ENCODE measurements at places on chromosomes 2 and 18.

GRCh38 chr18:74715865-74716712 is 118.4 kb downstream of the ZNF407 start:
- DNase-seq, result no peak
- H3K36me3 ChIP-seq, result no peaks in the 10 kb centered on the region
- H3K4me3 ChIP-seq, result no peak overlapping the region
- no peak overlapping the region for H3K27ac ChIP-seq
- H3K27me3 ChIP-seq, result no peaks in the 10 kb centered on the region

DNA sequence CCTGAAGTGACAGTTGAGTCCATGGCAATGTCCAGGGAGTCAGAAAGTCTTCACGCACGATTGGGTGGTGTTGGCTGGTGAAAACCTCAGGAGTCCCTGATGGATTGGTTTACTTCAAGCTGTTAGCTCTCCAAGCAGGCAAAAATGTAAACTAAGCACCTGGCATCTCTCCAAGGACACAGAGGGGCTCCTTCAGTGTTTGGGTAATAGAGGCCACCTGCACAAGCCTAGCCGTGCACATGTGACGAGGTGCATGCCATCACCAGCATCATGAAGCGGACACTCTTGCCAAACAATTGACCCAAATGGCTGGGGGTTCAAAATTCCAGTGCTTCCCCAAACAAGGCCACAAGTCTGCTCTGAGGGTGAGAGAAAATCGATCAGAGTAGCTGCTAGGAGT is 104.7 kb upstream of the CD302 start:
- H3K4me1 ChIP-seq, result no peaks in the 10 kb centered on the region
- no peaks in the 10 kb centered on the region for H3K36me3 ChIP-seq
- no peak overlapping the region for H3K4me3 ChIP-seq
- DNase-seq, result no peak
- H3K27ac ChIP-seq, result no peak overlapping the region

DNA sequence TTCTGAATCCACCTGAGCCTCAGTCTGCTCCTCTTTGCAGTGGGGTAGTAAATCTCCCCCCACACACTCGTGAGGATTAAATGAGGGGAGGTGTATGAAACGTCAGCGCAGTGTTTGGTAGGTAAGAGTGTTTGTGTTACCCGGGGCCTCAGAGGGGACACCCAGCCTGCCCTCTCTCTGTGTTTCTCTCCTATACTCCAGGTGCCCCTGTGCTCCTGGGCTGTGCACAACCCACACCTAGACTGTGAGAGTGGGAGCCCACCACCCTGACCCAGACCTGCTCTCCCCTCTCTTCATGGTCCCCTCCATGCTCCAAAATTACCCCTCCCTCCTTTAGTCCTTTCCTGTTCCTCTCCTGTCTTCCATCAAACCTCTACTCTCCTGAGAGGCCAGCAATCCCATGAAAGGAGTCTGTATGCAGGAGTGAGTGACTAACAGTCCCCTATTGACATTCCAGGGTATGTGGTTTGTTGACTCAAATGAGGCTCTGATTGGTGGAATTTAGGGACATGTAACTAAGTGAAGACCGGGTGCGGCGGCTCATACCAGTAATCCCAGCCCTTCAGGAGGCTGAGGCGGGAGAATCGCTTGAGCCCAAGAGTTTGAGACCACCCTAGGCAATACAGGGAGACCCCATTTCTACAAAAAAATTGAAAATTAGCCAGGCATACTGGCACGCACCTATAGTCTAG is 10.4 kb downstream of the CIB4 start:
- peak; percentile 27 for DNase-seq
- H3K4me3 ChIP-seq, result no peak overlapping the region
- no peaks in the 10 kb centered on the region for H3K4me1 ChIP-seq
- no peak overlapping the region for H3K27ac ChIP-seq

DNA sequence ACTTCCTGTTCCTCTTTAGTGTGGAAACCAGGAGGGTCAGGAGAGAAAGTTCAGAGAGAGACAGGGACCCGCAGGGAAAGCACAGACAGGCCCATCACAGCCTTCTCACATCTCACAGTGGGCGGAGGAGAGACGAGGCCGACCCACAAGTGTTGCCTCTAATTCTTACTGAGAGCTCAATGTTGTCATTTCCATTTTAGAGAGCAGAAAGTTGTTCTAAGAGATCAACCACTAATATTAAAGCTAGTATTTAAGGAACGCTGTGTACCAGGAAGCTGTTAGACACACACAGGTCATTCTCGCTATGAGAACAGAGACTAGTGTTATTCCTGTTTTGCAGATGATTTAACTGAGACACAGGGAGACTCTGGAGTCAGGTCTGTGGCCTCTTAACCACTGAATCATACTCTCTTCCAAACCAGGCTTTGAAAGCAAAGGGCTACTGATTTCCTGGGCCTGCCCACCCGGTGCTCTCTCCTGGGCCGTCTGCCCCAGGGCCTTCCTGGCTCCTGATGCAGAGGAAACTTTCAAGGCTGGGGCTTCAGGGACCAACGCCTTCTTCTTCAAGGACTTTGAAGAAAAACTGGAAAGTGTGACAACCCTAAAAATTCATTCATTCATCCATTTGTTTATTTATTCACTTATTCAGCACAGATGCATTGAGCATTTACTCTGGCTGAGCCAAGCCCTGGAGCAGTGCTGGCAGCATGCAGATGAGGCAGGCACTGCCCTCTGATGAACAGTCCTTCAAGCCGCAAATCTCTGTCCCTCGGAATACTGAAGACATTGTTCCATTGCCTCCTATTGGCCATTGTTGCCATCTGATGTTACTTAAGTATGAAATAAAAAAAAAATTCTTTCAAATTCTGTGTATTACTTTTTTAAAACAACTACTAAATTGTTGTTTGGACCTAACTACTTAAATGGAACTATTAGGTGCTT is 37.2 kb upstream of the BIN1 start:
- no peak overlapping the region for H3K4me3 ChIP-seq
- H3K27ac ChIP-seq, result no peak overlapping the region
- DNase-seq, result peak; percentile 49
- H3K27me3 ChIP-seq, result no peaks in the 10 kb centered on the region
- H3K4me1 ChIP-seq, result peaks cover 17% of the 10 kb centered on the region

- DNase-seq, result peak; percentile 77
- no peaks in the 10 kb centered on the region for H3K27me3 ChIP-seq
- H3K27ac ChIP-seq, result peak overlapping the region; percentile 82
- H3K4me3 ChIP-seq, result no peak overlapping the region
- H3K4me1 ChIP-seq, result peaks cover 14% of the 10 kb centered on the region
- peaks cover 2% of the 10 kb centered on the region for H3K36me3 ChIP-seq
These were observed 8.2 kb upstream of the GPR17 start for GRCh38 chr2:127637725-127638252.

- no peak overlapping the region for H3K4me3 ChIP-seq
- DNase-seq, result no peak
- H3K27me3 ChIP-seq, result no peaks in the 10 kb centered on the region
These were observed 35.6 kb downstream of the COA5 start for GRCh38 chr2:98572676-98573075.

DNA sequence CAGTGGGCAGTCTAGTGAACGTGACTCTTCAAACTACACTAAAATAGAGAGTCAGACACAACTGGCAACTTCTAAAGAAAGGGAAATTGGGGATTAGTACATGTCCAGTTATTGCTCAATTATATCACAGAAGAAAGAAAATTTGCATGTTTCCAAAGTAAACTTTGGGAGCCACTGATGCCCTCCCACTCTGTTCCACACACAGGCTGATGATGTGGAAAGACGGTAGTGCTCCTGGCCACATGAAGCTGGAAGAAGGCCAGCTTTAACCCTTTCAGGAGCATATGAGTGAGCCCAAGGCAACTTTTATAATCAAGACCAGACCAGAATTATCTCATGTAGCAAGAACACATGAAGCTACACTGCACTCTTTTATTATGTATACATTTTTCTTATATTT is 141.0 kb downstream of the NR4A2 start:
- H3K36me3 ChIP-seq, result no peaks in the 10 kb centered on the region
- H3K27ac ChIP-seq, result no peak overlapping the region
- no peak overlapping the region for H3K4me3 ChIP-seq
- H3K4me1 ChIP-seq, result no peaks in the 10 kb centered on the region
- no peaks in the 10 kb centered on the region for H3K27me3 ChIP-seq
- DNase-seq, result no peak

DNA sequence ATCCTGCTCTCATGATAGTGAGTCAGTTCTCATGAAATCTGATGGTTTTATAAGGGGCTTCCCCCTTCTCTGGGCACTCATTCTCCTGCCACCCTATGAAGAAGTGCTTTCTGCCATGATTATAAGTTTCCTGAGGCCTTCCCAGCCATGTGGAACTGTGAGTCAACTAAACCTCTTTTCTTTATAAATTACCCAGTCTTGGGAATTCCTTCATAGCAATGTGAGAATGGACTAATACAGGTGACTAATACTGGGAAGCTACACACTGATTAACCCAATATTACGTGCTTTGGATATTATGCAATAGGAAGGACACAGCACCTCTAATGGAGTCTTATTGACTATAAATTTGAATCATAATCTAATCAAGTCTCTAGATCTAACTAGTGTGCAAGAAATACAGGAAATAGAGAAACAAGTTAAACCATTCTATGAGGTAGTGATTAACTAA is 107.2 kb upstream of the ETAA1 start:
- no peaks in the 10 kb centered on the region for H3K36me3 ChIP-seq
- H3K27ac ChIP-seq, result peak overlapping the region; percentile 20
- peak; percentile 95 for DNase-seq
- no peaks in the 10 kb centered on the region for H3K27me3 ChIP-seq

- DNase-seq, result peak; percentile 83
- H3K27ac ChIP-seq, result peak overlapping the region; percentile 46
- H3K4me3 ChIP-seq, result no peak overlapping the region
- H3K36me3 ChIP-seq, result no peaks in the 10 kb centered on the region
These were observed 33.6 kb upstream of the RND3 start for GRCh38 chr2:150520887-150521664.

- H3K27me3 ChIP-seq, result no peaks in the 10 kb centered on the region
- H3K27ac ChIP-seq, result no peak overlapping the region
- H3K4me1 ChIP-seq, result peaks cover 5% of the 10 kb centered on the region
- H3K36me3 ChIP-seq, result no peaks in the 10 kb centered on the region
These were observed 117.6 kb downstream of the POLE4 start for GRCh38 chr2:75076088-75076487.

- H3K27me3 ChIP-seq, result no peaks in the 10 kb centered on the region
- H3K4me1 ChIP-seq, result peaks cover 18% of the 10 kb centered on the region
- H3K36me3 ChIP-seq, result no peaks in the 10 kb centered on the region
- peak overlapping the region; percentile 58 for H3K27ac ChIP-seq
- peak; percentile 83 for DNase-seq
These were observed 86.8 kb upstream of the SP3 start for GRCh38 chr2:174051741-174052583.

GRCh38 chr2:217077831-217078407 is 218.1 kb upstream of the TNP1 start:
- peaks cover 8% of the 10 kb centered on the region for H3K4me1 ChIP-seq
- no peak overlapping the region for H3K4me3 ChIP-seq
- H3K36me3 ChIP-seq, result no peaks in the 10 kb centered on the region
- H3K27ac ChIP-seq, result no peak overlapping the region
- peak; percentile 69 for DNase-seq

DNA sequence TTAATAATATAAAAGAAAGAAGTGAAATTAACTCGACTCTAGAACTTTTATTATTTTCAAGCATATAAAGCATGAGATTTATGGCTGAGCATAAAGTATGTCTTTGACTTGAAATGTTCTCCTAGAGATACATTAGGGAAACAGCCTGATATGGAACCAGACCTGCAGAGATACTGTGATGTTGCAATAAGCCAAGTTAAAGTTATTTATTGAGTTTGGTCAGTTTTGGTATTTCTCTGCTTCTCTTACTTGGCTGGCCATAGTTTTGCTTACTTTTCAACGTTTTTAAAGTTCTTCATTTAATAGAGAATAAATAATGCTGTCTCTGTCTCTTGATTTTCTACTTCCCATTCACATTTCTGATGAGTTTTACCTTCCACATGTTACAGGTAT is 76.0 kb downstream of the GFPT1 start:
- H3K36me3 ChIP-seq, result peaks cover 2% of the 10 kb centered on the region
- H3K27ac ChIP-seq, result peak overlapping the region; percentile 18
- H3K4me3 ChIP-seq, result no peak overlapping the region
- H3K4me1 ChIP-seq, result peaks cover 27% of the 10 kb centered on the region

- H3K27ac ChIP-seq, result no peak overlapping the region
- DNase-seq, result no peak
- peaks cover 20% of the 10 kb centered on the region for H3K36me3 ChIP-seq
- no peaks in the 10 kb centered on the region for H3K27me3 ChIP-seq
- H3K4me1 ChIP-seq, result peaks cover 9% of the 10 kb centered on the region
- H3K4me3 ChIP-seq, result no peak overlapping the region
These were observed 117.1 kb downstream of the NOL10 start for GRCh38 chr2:10572701-10573100.

GRCh38 chr18:35190948-35191697 is 49.7 kb upstream of the ZNF397 start:
- H3K27me3 ChIP-seq, result peaks cover 5% of the 10 kb centered on the region
- DNase-seq, result no peak
- H3K4me1 ChIP-seq, result no peaks in the 10 kb centered on the region
- no peak overlapping the region for H3K27ac ChIP-seq

DNA sequence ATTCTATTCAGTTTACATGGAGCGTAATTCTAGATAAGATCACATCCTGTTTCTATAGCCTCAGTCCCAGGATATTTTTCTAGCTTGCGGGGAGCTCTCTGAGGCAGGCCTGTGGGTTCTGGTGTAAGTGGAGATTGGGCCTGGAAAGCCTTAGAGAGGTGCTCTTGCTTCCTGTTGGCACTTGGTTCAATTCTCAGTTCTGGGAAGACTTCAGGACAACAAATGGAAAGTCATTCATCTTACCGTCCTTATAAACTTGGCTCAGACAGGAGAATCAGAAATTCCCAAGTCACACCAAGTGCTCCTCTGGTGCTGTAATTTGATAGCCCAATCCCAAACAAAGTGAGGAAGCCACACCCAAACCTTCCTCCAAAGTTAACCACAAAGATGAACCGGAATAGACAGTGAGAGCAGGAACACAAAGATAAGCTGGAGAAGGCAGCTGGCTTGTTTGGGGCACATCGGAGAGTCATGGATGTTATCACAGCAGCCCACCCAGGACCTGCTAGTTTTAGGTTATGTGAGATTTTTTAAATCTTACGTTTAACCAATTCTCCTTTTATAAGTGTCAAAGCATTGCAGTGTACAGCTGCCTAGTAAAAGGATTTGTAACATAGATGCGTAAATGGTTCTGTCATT is 144.3 kb upstream of the MAP3K20 start:
- no peaks in the 10 kb centered on the region for H3K27me3 ChIP-seq
- DNase-seq, result peak; percentile 75
- peaks cover 7% of the 10 kb centered on the region for H3K4me1 ChIP-seq
- H3K27ac ChIP-seq, result peak overlapping the region; percentile 41
- no peak overlapping the region for H3K4me3 ChIP-seq
- no peaks in the 10 kb centered on the region for H3K36me3 ChIP-seq
